ENCODE measurements at places on chromosomes 16 and 17.

GRCh38 chr16:58013201-58013956 is 12.2 kb downstream of the USB1 start:
- no peak for DNase-seq

GRCh38 chr17:19723964-19724363 is 7.6 kb upstream of the SLC47A2 start:
- no peak for DNase-seq

- DNase-seq = no peak
Observed at GRCh38 chr16:30748634-30749445, 615 bp downstream of the PHKG2 start.

DNA sequence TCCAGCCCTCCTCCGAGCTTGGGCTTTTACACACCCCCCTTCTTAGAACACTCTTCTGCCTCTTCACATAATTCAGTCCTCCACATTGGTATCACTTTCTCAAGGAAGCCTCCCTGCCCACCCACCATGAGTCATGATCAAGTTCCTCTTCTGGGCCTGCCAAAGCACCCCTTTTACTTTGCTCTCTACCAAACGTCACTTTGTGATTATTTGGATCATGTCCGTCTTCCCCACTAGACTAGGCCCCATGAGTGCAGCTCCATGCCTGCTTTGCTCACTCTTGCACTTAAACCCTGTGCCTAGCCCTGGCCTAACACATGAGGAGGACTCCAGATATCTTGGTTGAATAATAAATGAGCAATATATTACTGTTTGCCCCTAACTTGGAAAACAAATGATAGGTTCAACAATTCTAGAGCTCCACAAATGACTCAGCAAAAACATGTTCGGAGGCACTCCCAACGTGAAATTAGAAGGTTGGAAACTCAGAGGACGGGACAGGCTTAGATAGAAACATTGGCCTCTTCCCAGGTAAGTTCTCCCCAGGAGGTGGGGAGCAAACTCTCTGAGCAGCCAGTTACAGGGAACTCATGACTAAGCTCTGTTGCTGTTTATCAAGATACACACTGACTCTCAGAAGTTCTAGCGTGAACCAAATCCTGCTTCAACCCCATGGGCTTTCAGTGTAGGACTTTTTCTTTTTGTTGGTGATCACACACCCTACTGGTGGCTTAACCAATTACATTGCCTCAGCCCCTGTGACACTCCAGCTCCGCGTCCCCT is 28.3 kb downstream of the G6PC1 start:
- DNase-seq = peak; percentile 9

DNA sequence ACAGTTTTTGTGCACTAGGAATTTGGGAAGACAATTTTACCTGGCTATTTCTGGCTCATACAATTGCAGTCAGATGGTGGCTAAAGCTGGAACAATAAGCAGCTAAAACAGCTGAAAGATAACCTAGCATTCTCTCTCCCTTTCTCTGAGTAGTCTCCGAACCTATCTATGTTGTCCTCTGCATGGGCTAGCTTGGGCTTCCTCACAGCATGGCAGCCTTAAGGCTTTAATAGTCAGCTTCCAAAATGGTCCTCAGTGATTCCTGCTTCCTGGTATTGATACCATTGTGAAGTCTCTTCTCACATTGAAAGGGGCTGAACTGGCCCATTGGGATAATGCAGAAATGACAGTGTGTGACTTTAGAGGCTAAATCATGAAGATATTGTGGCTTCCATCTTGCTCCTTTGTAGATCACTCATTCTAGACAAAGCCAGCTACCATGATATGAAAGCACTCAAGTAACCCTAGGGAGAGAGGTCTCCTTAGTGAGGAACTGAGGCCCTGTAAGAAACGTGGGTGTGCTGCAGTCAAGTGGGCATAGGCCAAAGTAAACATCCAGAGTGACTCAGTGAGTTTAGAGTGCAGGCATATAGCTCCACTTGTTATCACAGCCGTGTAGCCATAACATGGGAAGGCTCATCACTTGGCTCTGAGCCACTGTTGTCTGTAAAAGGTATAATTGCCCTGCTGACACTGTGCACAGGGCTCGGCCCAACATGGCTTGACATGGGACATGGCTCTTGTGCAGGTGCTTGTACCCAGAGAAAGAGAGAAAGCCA is 5.5 kb upstream of the VKORC1 start:
- DNase-seq = no peak

DNA sequence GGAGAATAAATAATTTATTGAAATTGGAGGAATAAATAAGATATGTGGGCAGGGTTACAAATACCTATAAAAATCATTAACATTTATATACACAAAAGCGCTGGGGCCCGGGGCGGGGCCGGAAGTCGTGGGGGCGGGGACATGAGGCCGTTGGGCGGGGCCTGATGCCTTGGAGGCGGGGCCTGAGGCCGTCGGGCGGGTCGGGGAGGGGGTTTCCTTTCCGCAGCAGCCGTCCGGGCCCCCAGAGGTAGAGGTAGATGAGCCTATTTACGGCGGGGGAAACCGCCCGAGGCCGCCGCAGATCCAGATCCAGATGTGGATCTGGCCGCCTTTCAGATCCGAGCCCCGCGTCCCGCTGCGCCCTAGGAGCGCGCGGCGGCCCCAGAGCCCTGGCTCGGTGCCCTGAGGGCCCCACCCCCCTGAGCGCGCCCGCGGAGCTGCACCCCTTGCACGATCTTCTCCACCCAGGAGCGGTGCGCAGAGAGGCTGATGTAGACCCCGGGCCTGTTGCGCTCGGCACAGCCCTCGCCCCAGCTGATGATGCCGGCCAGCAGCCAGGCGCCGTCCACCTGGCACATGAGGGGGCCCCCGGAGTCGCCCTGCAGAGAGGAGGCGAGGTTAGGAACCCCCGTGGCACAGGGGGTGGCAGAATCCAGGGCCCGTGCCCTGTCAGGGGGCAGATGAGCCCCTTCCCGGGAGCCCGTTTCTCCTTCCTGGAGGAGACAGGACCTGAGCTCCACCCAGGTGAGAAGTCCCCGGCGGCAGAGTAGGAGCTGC is 5.1 kb downstream of the PRSS22 start:
- DNase-seq = no peak
